ENCODE measurements at places on chromosomes 13 and 19.

- no peak for DNase-seq
Measured at GRCh38 chr13:113148407-113148806, 10.0 kb upstream of the PROZ start.

- DNase-seq, result no peak
Measured at GRCh38 chr13:39840201-39840600, 184.7 kb downstream of the COG6 start.

- DNase-seq, result no peak
Measured at GRCh38 chr13:32309312-32310133, 5.6 kb downstream of the ZAR1L start.

DNA sequence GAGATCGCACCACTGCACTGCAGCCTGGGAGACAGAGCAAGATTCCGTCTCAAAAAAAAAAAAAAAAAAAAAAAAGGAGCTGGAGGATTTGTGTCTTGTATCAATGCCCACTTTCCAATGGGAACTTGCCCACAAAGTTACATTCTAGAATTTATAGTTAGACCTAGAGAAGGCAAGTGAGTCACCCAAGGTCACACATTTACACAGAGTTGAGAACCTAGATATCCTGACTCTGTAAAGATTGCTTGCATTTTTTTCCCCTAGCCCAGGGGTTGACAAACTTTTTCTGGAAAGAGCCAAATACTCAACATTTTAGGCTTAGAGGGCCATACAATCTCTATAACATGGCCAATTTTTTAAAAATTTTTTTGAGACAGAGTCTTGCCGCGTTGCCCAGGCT lies 7.7 kb upstream of the BRD4 start:
- DNase-seq, result no peak

DNA sequence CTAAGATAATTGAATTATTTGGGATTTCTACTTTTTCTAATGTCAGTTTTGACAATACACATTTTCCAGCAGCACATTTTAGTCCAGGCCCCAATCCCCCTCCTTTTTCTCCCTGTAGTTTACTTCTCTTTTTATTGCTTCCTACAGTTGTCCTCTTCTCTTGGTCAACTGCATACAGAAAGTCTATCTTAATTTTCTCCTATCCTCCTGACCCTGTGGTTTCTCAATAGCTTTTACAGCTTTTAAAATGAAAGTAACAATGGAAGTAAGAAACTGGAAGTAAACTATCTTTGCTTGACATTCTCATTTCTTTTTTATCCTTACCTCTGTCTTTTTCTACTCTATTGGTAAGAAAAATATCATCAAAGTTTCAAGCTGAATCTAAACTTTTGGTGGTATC lies 106.5 kb upstream of the OXGR1 start:
- no peak for DNase-seq

GRCh38 chr13:74025369-74025768 lies 108.8 kb downstream of the KLF12 start:
- DNase-seq, result no peak

DNA sequence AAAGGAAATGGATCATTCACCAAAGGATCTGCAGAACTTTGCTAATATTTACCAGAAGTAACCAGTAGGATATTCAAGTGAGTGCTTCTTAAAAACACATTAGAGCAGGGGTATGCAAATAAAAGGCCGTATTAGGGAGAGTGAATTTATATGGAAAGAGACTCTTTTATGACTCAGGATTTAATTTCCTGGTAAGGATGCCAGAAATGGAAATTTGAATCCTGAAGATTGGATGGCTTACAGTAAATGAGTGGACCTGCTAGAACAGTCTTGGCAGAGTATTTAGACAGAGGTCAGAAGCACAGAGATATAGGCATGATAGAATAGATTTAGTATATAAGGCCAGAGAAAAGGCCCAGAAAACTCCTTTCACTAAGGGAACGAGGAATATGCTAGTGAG lies 201.6 kb downstream of the SLITRK5 start:
- DNase-seq, result no peak

DNA sequence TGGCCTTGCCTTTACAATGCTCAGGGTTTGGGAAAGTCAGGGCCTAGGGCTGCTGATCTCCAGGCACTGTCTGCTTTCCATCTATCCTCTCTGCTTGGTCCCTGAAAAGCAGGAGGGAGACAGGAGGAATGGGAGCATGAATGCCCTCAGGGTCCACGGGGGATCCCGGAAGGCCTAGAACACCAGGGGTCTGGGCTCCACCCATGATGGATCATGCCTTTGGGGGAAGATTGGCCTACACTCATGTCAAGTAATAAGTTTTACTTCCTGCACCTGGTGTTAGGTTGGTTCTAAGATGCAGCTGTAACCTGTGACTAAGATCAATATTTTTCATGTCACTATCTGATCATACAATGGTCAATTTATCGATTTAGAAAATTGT lies 118.3 kb upstream of the GJB6 start:
- DNase-seq, result no peak

DNA sequence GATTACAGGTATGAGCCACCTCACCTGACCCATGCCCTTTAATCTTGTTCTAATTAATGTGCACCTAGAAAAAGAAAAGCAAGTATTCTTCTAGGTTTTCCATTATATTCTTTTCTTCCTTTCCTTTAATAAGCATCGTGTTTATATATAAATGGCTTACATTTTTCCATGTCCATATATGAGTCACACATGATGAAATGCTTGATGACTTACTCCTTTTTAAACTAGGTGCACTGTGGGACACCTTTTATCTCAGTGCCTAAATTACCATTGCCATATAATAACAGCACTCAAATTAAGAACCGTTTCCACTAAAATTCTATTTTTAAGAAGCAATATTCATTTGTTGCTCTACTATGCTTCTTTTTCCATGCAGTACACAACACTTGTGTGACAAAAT lies 363.3 kb downstream of the LIG4 start:
- DNase-seq, result no peak

DNA sequence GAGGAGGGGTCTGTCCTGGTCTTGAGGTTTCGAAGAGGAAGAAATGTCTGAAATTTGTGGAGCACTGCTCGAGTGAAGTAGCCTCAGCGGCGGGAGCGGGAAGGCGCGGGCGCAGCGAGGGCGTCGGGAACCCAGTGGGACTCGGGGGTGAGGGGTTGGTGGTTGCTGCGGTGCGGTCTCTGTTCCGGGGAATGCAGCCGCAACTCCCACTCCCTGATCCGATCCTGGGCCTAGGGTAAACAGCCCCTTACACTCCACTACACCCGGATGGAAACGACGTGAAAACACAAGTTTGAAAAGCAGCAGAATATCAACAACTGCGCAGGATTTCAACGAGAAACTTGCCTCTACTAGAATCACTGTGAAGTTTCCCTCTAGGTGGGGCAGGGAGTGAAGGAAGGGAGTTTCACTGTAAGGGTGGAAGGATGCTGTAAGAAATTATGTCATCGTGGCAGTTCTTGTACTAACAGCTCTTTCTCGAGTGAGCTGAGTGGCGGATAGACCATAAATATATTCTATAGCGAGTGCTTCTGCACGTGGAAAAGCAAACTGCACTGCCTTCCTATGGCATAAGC lies 2.0 kb upstream of the KLF12 start:
- DNase-seq, result peak; percentile 46

GRCh38 chr13:106796280-106797047 lies 228.5 kb upstream of the ARGLU1 start:
- DNase-seq, result no peak

DNA sequence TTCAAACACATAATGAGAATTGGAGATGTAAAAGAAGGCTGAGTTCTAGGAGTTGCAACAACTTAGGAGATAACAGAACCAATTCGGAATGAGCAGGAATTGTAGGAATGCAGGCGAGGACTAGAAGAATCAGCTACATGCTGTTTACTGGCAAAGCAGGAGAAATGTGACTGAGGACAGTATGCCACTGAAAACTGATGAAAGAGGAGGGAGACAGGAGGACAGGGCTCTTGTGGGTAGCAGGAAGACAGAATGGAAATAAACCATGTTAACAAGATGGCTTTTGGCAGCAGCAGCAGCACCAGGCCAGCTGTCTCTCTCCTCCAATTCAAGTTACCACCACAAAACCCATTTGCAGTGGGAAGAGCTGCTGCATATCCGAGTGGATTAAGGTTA lies 91.0 kb upstream of the SLC15A1 start:
- DNase-seq, result no peak

DNA sequence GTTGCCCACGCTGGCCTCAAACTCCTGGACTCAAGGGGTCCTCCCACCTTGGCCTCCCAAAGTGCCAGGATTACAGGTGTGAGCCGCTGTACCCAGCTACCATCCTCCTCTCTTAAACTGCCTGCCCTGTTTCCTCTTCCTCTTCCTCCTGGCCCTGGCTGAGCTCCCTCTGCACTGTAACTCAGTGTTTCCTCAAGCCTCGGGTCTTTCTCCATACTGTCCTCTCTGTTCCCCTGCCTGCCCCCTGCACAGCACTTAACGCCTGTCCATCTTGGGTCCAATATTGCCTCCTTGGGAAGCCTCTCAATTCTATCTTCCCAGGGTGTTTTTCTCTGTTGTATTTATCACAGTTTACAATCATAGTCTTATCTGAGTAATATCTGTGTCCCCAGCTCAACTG lies 6.1 kb downstream of the LIPE start:
- no peak for DNase-seq

- no peak for DNase-seq
Measured at GRCh38 chr19:29704562-29705558, 10.2 kb downstream of the C19orf12 start.

DNA sequence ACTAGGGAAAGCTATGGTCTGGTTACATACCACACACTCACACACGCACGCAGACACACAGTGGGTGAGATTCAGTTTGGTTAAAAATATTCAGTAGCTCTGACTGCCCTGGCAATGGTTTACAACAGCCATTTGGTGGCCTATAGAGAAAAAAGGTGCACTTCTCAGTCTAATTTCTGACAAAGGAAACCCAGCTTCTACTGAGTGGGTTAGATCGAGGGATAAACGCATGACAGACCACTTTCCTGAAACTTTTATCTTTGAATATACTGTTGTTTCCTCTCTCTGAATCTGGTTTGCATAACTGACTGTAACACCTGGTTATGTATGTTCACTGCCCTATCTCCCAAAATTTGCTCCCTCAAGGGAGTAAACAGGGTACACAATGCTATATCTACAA lies 2.5 kb downstream of the LIG4 start:
- no peak for DNase-seq

GRCh38 chr13:31528176-31528575 lies 211.2 kb upstream of the RXFP2 start:
- DNase-seq, result no peak

DNA sequence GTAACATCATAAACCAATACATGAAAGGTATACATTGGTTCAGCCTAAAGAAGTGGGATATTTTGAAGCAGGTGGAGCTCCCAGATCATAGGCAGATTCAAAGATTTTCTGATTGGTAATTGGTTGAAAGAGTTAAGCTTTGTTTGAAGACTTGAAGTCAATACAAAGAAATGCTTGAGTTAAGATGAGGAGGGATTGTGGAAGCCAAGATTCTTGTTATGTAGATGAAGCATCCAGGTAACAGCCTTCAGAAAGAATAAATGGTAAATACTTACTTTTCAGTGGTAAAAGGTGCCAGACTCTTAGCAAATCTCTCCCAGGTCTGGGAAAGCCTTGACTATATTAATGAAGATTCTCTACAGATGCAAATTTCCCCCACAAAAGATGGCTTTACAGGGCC lies 49.3 kb upstream of the FAM216B start:
- no peak for DNase-seq

DNA sequence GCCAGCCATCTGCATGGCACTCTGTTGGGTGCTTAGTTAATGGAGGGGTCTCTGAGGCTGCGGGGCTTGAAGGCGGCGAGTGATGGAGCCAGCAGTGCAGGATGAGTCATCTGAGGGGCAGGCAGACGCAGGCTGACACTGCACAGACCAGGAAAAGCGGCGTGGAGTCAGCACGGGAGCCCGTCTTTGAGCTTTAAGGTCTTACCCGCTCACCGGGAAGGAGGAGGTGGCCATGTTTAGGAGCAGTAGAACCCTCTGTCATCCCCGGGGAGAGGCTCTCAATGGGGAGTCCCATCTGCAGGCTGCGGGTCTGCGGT lies 13.1 kb downstream of the NAXD start:
- no peak for DNase-seq

DNA sequence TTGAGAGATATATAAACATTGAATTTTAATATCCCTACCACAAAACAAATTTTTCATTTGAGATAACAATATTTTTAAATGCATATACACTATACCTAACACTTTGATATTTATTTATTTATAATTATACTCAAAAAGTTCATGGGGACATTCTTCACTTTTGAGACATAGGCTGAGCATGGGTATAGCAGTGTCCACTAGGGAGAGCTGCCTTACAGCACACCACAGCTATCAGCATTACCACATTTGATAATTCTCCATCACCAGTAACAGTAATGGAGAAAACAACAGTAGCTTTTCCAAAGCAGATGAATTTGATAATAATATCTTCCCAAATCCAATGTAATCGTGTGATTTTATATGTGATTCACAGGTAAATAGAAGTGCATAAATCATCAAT lies 626.1 kb downstream of the DACH1 start:
- DNase-seq, result no peak

DNA sequence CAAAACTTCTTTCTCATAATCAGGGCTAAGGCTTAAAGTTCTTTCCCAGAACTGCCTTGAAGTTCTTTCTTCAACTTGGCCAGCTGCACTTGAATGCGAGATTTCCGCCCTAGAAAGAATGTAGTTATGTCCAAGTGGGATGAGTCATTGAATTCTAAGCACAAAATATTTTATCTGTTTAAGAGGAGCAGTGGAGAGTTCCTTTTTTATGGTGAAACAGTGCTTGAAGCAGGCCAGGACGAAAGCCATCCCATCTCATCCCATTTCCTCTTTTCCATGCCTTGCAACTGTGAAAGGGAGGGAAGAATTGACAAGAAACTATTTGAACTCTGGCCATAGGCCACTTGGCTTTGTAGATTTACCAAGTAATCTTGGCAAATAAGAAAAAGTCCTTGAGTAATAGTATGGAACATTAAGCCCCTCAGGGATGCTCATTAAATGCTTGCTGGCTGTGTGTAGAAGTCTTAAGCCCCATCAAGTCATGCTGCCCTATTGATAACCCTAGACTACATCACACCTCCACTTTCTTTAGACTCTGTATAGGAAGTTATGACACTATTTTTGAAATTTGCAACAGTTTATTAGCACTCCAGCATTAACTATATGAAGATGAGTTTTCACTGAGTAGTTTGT lies 174.5 kb downstream of the KCTD12 start:
- no peak for DNase-seq

GRCh38 chr13:80237646-80238045 lies 103.3 kb downstream of the SPRY2 start:
- DNase-seq, result no peak
